Effector memory CD4-positive, alpha-beta T cell (primary cell): ENCODE measurements at places on chromosomes 11 and 22.

- DNase-seq = no peak
These were observed 22.5 kb downstream of the GAS2 start for GRCh38 chr11:22688914-22689313.

- no peak for DNase-seq
These were observed 37.3 kb upstream of the CCDC134 start for GRCh38 chr22:41762980-41763779.

- DNase-seq = no peak
These were observed 328 bp downstream of the CHEK2 start for GRCh38 chr22:28741200-28741784.

DNA sequence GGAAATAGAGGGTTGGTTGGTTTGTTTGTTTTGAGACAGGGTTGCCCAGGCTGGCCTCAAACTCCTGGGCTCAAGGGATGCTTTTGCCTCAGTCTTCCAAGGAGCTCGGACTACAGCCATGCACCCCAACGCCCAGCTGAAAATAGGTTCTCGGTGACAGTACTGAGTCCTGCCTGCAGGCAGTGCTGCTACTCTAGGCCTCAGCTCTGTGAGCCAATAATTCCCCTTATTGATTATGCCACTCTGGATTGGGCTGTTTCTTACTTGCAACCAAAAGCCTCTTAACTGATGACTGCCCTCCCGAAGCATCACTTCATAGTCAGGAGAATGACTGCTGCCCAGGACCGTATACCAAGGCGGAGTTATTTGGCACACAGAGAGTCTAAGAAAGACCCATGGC is 1.2 kb upstream of the C11orf16 start:
- DNase-seq = no peak

GRCh38 chr11:123364080-123364479 is 66.0 kb upstream of the GRAMD1B start:
- DNase-seq = no peak

- no peak for DNase-seq
These were observed 16.8 kb upstream of the TEF start for GRCh38 chr22:41364955-41365354.

- no peak for DNase-seq
These were observed 62.1 kb downstream of the SLC25A17 start for GRCh38 chr22:40757071-40757470.

- no peak for DNase-seq
These were observed 190.7 kb downstream of the SNX19 start for GRCh38 chr11:130725421-130726233.

DNA sequence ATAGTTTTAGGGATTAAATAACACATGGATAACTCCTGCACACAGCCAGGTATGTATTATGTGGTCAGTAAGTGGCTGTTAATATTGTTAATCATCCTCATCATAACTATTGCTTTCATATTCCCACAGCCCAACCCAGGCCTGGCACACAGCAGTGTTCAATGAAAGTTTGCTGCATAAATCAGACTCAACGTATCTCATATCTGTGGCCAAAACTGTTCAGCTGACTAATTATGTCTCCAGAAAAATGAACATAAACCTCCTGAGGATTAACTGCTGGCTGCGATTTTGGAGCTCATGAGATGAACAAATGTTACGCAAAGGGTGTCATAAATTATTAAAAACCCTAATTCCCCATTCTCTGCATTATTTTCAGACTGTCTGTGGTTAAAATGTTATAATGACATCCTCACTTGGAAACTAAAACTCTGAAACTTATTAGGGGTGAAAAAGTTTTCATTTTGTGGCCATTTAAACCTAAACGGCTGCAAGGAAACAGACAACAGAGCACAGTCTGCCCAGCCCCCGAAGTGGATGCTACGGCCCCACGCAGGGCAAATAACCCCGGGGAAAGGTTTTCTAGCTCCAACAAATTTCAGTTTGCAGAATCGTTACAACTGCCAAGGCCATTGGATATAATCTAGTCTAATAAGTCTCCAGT is 17.3 kb downstream of the ABCC8 start:
- no peak for DNase-seq

DNA sequence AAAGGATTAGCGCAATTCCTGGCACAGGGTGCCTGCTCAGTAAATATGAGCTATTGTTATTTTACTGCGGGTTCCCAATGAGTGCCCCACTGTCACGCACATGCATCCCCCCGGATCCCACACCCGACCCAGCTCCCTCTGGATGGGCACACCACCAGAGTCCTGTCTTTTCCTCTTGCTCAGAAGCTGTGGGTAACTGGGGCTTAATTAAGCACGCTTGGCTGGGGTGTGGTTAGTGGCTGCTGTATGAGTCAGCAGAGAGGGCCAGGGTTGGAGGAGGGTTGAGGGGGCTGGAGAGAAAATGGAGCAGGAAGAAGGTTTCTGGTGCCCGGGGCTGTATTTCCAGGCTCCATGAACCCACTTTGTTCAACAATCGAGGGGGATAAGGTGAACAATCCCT is 30.3 kb upstream of the NECTIN1 start:
- DNase-seq = no peak

GRCh38 chr22:48433647-48434046 is 1394.0 kb downstream of the BRD1 start:
- no peak for DNase-seq

- DNase-seq = no peak
These were observed 59.9 kb downstream of the TRAF6 start for GRCh38 chr11:36450110-36450572.

DNA sequence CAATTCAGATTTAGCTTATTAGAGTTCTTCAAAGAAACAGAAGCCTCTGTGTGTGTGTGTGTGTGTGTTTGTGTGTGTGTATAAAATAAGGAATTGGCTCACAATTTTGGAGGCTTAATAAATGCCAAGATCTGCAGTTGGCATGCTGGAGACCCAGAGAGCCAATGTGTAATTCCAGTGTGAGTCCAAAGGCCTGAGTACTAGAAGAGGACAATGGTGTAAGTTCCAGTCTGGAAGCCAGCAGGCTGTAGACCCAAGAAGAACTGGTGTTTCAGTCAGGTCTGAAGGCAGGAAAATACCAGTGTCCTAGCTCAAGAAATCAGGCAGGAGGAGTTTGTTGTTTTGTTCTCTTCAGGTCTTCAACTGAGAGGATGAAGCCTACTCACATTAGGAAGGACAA is 20.0 kb downstream of the TMEM135 start:
- no peak for DNase-seq

DNA sequence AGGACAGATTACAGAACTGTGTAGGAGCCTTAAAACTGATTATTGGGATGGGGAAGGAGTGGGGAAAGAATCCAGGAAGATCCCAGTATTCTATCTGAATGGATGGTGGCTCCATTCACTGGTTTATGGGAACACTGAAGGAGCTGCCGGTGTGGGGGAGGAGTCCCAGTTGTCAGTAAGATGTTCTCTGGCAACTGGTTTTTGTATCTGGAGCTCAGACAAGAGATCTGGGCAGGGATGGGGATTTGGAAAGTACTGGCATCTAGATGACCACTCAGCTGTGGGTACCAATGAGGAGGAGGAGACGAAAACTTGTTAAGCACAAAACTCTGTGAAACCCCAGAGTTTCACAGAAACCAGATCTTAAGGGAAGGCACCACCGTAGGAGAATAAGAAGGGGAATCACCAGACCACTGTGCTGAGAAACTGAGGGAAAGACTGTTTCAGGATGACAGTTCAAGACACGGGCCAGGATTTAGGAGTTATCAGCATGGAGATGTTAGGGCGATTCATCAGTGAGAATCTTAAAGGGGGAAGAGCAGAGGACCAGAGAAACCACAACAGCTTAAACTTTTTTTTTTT is 28.1 kb downstream of the LDLRAD3 start:
- DNase-seq = no peak

- no peak for DNase-seq
These were observed 52.1 kb downstream of the STIM1 start for GRCh38 chr11:3907590-3907989.

DNA sequence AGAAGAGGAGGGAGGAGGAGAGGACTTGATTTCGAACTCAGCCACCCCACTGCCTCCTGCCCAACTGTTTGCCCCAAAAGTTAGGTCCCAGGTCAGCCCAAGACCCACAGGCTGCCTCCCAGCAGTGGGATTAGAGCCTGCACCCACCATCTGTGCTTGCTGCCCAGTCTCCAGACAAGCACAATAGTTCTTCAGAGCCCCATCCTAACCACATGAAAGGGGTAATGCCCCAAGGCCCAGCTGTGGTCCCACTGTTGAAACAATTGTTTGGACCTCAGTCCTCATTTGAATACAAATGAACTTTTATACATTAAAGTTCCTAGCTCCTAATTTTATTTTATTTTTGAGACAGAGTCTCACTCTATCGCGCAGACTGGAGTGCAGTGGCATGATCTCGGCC is 5.4 kb upstream of the VPS51 start:
- DNase-seq = no peak

DNA sequence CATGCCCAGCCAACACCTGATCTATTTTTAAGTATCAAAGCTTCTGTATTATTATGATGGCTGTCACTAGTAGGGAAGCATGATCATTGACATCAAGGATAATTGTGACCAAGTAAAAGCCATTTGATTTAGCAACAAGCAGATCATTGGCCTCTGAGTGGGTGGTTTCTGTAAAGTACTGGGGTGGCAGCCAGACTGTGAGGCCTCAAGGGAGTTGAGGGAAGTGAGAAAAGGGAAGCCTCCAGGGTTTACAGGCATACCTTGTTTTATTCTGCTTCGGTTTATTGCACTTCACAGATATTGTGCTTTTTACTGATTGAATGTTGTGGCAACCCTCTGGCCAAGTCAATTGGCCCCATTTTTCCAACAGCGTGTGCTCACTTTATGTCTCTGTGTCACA is 60.1 kb downstream of the PRR5L start:
- no peak for DNase-seq

DNA sequence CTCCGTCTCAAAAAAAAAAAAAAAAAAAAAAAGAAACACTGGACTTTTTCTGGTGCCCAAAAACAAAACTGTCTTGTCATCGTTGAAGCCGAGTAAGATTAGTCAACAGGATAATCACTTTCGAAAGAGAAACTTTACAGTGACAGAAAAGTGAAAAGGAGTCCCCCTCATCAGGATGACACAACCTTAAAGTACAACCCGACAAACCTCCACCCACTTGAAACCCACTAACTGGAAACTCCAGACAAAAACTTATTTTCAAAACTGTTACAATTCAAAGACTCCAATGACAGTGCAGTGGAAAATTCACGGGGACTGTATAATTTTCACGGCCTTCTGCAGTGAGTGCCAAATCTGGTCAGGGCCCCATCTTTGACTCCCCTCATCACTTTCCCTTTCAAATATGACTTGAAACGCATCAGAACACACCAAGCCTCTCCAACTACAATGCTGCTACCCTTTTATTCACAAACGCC is 1.3 kb downstream of the DENND5A start:
- DNase-seq = no peak
